Lower lobe of right lung (tissue), 2 donors: ENCODE measurements at places on chromosomes 6 and 20. TPM values are rescaled to one million over a fixed set of nuclear protein-coding genes. Genes with fewer than 3 reads are reported as not detected.

Gene RFX6
- not detected for total RNA-seq

GRCh38 chr6:34547701-34548644, 8.2 kb downstream of the SPDEF start:
- H3K36me3 ChIP-seq = no peaks in the 10 kb centered on the region
- no peak overlapping the region for H3K27ac ChIP-seq
- peaks cover 16% of the 10 kb centered on the region for H3K4me1 ChIP-seq
- H3K27me3 ChIP-seq = no peaks in the 10 kb centered on the region

DNA sequence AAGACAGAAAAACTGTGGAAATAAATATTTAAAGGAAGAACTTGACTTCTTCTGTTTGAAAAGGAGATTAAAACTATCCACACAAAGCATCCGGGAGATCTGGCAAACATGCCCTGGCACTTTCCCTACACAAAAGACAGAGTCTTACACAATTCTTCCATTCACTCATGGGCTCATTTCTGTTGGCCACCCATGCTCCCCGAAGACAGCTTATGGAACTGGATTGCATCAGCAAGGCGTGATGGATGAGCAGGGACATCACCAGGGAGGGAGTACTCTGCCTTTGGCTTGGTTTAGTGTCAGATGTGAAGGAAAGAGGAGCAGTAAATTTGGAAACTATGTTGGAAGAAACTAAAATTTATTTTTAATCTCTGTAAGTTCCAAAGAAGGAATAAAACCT, 379.3 kb downstream of the CD109 start:
- no peak overlapping the region for H3K27ac ChIP-seq
- no peaks in the 10 kb centered on the region for H3K4me1 ChIP-seq
- DNase-seq = no peak

DNA sequence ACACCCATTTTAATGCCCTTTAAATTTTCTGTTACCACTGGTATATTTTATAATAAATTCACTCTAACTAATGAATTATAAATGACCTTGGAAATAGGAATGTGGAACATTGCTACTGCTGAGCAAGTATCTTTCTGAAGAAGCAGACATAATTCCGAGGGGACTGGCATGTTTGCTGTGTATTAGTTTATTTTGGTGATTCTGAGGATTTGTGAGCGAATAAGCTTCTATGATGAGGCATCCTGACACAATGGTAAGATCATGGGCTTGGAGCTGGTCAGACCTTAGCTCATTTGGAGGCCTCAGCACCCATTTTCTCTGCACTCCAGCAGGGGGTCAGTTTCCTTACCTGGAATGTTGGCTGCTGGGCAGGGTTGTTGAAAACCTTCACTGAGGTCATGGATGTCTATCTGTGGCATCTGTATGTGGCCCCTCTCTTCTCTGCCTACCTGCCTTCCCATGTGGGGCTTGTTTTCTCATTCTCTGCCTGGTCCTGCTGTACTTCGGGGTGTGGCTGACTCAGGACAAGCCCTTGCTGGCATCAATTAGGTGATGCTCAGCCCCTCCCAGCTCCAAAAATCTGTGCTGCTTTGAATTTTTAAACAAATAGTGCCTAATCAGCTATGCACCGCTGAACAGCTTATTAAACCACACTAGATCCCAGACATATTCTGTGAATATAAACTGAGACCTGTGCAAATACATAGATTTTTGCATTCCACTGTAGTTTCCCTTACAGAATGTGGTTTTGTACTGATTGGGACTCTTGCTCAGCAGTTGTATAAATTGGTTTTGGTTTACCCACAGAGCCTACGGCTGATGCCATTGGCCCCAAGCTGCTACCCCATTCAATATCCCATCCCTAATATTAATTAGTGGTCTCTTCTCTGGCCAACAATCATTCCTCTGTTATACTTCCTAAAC, 10.7 kb downstream of the ARID1B start:
- no peak overlapping the region for H3K27ac ChIP-seq
- no peaks in the 10 kb centered on the region for H3K27me3 ChIP-seq
- DNase-seq = no peak
- no peak overlapping the region for H3K4me3 ChIP-seq
- peaks cover 67% of the 10 kb centered on the region for H3K4me1 ChIP-seq

- H3K36me3 ChIP-seq = no peaks in the 10 kb centered on the region
- H3K4me1 ChIP-seq = peaks cover 62% of the 10 kb centered on the region
- H3K4me3 ChIP-seq = no peak overlapping the region
- H3K27me3 ChIP-seq = no peaks in the 10 kb centered on the region
- no peak for DNase-seq
Observed at GRCh38 chr6:16731478-16732051, 29.7 kb downstream of the ATXN1 start.

Gene SLC35D3
- not detected for total RNA-seq
